Stimulated activated CD4-positive, alpha-beta T cell treated with anti-CD3 and anti-CD28 coated beads, TNF-alpha, amount 100 ng/mL, for 24 hours (primary cell): ENCODE measurements at places on chromosomes 6 and 20.
A peak's percentile ranks its signal among the peaks of the same experiment; 100 is the strongest.

- DNase-seq: no peak
Observed at GRCh38 chr20:62426699-62427131, 624 bp downstream of the RBBP8NL start.

DNA sequence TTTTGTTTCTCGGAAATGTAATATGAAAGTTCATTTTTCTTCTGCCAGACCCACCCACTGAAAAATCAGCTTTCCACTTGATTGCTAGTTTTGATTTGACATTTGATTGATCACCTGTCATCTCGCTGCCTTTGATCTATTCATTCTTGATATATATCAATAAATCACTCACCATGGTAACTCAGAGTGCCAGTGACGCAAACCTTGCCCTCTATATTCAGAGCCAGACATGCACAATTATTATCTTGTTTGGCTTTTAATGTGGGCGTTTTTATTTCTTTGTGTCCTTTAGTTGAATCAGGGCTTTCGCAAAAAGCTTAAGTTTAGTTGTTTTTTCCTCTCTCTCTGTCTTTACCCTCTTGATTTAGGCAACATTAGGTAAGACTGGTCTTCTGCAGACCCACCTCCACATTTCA is 2.0 kb downstream of the TSHZ2 start:
- no peak for DNase-seq

DNA sequence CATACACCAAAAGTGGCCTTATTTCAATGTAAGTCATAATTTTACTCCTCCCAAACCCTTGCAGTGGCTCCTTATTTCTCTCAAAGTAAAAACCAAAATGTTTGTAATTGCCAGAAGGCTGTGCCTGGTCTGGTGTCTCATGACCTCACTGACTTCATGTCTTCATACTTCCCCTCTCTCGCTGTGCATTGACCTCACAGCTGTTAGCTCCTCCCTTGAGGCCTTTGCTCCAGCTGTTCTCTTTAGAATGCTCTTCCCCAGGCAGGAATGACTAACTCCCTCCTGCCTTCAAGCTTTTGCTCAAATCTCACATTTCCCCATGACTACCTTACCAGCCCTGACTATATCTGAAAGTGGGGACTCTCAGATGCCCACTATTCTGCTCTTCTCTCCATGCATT is 83.3 kb downstream of the MTFR2 start:
- no peak for DNase-seq

DNA sequence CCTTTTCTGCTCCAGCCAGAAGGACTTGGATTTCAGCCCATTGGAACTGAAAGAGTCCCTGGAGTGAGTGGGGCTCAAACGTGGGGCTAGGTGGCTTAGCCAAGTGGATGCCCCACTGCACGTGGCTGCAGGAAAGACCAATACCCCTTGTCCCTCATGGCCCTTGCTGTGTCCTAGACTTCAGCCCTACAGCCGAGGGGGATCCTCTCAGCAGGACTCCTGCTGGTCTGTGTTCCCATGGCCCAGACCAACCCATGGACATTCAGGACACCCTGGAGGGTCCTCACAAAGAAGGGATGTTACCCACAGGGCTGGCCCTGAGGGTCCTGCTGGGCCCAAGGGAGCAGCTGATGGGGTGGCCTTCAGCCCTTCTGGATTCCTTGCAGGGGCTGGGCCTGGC is 30.0 kb upstream of the PHACTR3 start:
- no peak for DNase-seq

DNA sequence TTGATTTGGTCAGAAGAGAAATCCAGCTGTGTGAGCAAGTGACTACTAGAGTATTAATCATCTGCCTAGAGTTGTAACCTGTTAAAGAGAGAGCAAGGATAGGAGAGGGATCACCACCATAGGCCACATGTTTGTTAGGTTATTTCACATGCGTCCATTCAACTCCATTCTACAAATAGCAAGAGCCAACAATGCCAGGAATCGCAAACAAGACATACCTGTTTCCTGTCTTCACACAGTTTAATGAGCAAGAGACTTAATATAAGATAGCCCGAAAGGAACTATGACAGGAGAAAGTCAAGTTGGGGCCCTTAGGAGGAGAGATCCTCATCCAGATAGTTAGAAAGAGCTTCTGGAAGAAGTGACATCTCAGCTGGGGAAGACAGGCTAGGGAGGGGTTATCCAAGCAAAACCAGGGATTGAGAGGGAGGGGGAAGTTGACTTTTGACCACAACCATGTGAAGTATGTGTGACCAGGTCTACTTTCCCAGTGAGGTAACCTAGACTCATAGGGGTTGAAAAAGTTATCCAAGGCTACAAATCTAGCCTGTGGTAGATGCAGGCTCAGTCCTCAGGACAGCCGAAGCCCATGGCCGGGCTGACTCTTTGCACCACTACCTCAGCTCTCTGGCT is 147.4 kb downstream of the ALDH8A1 start:
- DNase-seq: no peak

DNA sequence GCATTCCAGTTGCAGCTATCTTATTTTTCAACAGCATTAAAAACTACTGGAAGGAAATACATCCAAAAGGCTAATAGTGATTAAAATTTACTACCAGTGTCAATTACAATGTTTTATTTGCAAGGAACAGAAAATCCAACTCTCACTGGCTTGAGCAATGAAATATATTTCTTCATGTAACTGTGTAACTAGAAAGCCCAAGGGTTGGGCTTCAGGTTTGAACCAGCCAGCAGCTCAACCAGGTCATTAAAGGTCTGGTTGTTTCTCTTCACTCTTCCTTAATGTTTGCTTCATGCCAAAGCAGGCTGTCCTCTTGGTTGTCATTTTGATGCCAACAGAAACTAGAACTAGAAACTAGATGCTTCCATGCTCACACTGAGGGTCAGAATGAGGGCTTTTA is 437.7 kb downstream of the PLCB1 start:
- no peak for DNase-seq

DNA sequence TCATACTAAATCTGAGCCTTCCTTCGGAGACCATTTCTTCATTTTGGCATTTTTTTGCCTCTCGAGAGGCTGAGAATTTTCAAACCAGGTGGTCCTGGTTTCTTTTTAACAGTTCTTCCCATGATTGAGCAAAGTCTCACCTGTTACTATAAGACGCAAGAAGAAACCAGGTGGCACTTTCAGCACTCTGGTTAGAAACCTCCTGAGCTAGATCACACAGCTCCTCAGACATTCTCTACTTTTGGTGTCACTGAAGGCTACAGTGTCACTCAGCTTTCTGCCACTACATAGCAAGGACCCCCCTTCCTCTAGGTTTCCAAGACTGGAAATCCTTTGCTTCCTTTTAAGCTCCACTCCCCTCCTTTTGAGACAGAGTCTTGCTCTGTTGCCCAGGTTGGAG is 7.3 kb downstream of the IFNGR1 start:
- DNase-seq: no peak

GRCh38 chr6:159267165-159267564 is 98.0 kb downstream of the FNDC1 start:
- no peak for DNase-seq

DNA sequence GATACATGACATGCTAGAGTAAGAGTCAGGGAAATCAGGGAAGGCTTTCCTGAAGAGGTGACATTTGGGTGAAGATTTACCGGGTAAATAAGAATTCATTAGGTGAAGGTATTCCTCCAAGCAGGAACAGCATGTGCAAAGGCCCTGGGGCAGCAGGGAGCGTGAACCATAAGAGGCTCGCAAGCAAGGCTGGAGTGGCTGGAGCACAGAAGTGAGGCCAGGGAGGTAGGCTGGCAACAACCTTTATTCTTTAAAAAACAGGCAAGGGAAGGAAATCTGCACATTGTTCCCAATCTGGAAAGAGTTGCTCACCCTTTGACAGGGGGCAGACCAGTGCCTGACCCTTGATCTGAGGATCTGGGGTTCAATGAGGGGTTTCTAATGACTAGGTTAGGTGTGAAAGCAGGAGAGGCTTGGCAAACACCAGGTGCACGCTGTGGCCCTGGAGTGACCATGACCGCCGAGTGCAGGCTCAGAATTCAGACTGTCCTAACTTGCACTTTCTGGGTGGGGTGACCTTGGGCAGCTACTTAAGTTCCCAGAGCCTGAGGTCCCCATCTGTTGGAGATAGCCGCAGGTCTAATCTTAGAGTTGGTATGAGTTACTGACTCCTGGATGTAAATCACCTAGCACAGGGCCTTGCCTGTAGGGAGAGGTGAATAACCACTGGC is 1.9 kb downstream of the KIAA1755 start:
- DNase-seq: no peak

- DNase-seq: no peak
Observed at GRCh38 chr6:57069920-57070331, 20.1 kb upstream of the ZNF451 start.

GRCh38 chr6:157539421-157539822 is 158.4 kb downstream of the ZDHHC14 start:
- no peak for DNase-seq

DNA sequence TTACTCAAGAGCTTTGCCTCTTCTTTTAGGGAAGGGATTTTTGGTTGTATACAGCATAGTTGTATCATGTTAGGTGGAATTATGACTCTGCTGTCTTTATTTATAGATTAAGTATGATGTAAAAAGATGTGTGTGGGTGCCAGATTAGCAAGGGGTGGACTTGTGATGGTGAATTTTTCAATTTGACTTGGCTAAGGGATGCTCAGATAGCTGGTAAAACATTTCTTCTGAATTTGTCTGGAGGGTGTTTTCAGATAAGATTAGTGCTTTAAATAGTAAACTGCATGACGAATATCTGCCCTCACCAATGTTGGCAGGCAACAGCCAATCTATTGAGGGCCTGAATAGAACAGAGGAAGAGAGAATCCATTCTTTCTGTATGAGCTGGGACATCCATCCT is 173.3 kb upstream of the TNFAIP3 start:
- DNase-seq: no peak

DNA sequence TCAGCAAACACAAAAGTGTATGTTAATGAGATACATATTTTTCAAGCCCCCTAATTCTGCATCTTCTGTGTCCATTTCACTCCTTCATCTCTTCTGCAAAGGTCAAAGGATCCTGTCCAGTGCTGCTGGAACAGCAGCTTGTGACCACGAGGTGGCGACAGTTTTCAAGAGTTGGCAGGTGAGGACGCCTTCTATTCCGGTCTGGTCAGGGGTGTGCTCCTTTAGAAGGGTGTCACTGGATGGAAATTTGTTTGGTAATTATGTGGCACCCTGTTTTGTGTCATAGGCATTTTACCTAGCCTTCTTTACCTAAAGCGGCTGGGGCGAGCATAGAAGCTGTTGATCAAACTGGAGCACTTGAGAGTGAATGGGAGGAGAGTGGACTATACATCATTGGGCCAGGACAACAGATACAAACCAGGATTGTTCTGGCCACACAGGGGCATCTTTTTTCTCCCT is 32.9 kb upstream of the ERVFRD-1 start:
- DNase-seq: peak; percentile 67

GRCh38 chr6:160127270-160128124 is 5.9 kb downstream of the SLC22A1 start:
- DNase-seq: no peak

DNA sequence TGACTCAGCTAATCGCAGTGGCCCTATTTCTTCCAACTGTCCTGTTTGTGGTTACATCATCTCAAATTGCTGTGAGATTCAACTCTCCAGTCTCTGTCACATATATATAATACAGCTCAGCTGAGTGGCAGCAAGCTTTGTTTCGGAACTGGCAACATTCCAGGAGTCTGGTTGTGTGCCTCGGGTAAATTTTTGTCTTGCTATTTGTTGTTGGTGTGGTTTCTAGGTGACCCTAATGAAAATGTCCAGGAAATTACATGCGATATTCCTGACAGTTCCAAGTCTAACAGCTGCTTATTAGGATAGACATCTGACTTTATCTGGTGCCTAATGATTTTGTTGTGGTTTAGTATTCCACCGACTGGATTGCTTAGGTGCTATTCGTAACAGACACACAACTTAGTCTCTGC is 581.8 kb downstream of the CD109 start:
- DNase-seq: no peak

DNA sequence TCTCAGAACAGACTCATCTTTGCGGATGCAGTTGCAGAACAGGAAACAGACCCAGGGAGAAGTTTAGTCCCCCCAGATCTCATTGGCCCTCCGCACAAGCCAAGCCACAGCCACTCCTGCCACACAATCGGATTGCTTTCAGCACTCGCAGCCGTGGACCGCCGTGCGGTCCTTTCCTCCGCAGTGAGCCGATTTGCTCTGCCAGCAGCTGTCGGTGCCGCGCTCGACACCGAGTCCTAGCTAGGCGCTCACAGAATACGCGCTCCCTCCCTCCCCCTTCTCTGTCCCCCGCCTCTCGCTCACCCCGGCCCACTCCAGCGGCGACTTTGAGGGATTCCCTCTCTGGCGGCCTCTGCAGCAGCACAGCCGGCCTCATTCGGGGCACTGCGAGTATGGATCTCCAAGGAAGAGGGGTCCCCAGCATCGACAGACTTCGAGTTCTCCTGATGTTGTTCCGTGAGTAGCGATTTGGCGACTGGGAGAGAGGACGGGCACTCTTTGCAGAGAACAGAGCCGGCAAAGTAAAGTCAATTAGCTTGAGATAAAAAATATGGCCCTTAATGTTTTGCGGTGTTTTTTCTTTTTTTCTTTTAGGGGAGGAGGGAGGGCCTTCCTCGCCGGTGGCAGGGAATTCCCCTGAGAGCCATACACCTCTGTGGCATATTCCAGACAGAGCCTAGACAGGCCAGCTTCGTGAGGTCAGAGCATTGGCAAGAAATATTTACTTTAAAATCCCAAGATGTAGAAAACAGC is at the start of gene LAMP5:
Gene LAMP5 (plus strand): TSS at position 130 of the 753 bp plus-strand sequence. CDS start 263 bp downstream, at position 393.
- DNase-seq: no peak

- DNase-seq: no peak
Observed at GRCh38 chr6:1774226-1774915, 164.7 kb downstream of the FOXC1 start.

GRCh38 chr20:64242797-64243475 is 12.6 kb upstream of the PCMTD2 start:
- DNase-seq: no peak

- no peak for DNase-seq
Observed at GRCh38 chr6:4778086-4778485, 1.9 kb downstream of the CDYL start.

- no peak for DNase-seq
Observed at GRCh38 chr20:14832630-14833029, 495.2 kb upstream of the FLRT3 start.

DNA sequence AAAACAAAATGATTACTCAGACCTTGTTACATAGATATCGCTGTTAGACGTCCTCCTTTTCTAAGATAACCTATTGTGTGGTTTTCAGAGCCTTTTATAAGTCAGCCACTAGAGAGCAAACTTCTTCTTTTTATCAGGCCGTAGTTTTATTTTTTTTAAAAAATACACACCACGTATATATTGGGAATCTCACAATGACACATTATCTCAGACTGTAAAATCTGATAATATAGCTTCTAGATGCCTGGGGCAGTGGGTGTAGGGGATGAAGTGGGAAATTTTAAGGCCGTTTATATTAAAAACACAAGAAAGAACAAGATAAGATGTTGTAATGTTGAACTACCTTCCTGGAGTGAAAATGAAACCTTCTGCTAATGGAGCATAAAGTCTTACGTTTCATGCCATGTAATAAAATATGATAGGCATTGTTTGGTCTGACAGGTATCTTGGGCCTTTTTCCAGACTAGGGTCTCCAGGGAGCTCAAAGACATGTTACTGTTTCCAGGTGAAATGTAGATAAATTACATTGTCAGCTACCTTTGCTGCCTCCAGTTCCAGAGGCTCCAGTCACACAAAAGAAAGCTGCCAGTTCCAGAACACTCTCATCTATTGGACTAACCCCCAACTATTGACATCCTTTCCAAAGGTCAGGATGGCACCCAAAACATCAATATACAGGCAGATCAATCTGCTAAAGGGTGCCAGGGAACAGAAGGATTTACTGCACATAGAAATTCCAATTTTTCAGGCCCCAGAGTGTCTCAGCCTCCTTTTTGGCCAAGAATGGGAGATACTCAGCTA is 130.2 kb upstream of the AKIRIN2 start:
- no peak for DNase-seq

- DNase-seq: no peak
Observed at GRCh38 chr6:106316375-106316766, 9.2 kb downstream of the ATG5 start.
